Stimulated activated CD4-positive, alpha-beta T cell treated with anti-CD3 and anti-CD28 coated beads, Interleukin-1b, Interleukin-23, amount 100 ng/mL, for 1 hour (primary cell): ENCODE measurements at places on chromosomes 5 and 9.
A peak's percentile ranks its signal among the peaks of the same experiment; 100 is the strongest.

GRCh38 chr9:114027863-114028465, 50.1 kb downstream of the AMBP start:
- no peak for DNase-seq

DNA sequence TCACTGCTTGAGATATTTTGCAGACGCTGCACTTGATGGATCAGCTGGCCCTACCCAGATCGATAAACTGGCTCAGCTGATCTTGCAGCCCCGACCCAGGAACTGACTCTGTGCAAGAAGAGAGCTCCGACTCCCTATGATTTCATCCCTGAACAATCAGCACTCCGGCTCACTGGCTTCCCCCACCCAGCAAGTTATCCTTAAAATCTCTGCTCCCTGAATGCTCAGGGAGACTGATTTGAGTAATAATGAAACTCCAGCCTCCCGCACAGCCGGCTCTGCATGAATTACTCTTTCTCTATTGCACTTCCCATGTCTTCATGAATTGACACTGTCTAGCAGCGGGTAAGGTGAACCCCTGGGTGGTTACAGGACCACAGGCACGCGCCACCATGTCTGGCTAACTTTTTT, 16.9 kb upstream of the NANS start:
- no peak for DNase-seq

DNA sequence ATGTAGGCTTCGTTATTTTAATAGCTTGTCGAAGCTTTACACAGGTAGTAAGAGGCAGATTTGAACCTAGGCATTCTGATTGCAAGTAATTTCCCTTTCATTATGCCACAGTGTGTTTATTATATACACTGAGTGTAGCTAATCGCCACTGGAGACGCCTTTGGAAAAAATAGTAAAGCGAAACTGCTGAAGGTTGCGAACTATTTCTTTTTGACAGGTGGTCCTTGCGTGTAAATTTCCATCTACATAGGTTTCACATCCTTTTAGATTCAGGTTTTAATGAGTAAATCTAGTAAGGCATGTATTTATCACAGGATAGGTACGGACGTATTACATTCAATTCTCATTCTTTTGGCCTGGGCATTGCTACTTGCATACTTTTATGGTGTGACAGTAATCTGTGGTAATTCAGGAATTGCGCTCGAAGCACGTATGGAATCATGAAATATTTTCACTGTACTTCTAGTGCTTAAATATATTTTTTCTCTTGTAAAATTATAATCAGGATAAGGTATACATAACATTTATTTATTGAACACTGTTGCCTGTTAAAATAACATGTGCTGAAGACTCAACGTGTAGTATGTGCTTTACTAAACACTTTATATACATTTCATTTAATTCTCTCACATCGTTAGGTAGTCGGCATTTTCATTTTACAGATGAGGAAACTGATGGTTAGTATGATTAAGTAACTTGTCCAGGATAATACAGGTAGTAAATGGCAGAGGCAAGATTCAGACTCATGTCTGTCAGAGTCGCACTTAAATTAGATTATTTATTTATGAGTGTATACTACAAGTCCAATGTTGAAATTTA, 1.8 kb downstream of the MARCHF6 start:
- no peak for DNase-seq

DNA sequence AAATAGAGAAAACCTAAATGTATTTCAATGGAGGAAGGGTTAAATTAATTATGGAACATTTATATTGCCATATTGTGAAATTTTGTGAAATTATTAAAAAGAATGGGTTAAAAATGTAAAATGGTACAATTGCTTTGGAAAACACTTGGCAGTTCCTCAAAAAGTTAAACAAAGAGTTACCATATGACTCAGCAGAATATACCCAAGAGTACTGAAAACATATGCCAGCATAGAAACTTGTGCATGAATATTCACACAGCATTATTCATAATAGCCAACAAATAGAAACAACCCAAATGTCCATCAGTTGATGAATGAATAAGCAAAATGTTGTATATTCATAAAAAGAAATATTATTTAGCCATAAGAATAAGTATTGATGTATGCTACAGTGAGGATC, 181.0 kb upstream of the MAST4 start:
- no peak for DNase-seq

GRCh38 chr9:98591696-98592095, 117.0 kb downstream of the GABBR2 start:
- no peak for DNase-seq

DNA sequence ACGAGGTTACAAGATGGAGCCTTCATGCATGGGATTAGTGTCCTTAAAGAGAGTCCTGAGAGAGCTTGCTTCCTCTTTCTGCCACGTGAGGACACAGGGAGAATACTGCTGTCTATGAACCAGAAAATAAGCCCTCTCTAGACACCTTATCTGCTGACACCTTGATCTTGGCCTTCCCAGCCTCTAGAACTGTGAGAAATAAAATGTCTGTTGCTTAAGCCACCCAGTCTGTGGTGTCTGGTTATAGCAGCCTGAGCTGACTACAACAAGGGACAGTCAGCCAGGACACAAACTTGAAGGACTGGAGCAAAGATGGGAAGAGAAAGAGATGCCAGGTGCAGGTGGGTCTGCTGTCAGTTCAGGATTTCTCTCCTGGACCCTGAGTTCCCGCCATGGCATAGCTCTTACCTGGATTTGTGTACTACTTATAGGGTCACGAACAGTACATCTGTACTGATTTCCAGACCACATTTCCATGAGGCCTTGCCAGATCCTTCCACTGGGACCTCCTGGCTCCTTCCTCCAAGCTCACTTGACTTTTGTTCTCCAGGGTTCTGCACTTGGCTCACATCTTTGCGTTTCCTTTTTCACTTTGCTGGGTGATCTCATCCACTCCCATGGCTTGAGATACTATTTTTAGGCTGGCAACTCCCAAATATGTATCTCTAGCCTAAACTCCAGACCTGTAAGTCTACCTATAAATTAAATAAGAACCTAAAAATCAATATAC, 44.9 kb upstream of the LIFR start:
- no peak for DNase-seq

- DNase-seq = no peak
These were observed 200.8 kb upstream of the MEF2C start for GRCh38 chr5:89083791-89084190.

DNA sequence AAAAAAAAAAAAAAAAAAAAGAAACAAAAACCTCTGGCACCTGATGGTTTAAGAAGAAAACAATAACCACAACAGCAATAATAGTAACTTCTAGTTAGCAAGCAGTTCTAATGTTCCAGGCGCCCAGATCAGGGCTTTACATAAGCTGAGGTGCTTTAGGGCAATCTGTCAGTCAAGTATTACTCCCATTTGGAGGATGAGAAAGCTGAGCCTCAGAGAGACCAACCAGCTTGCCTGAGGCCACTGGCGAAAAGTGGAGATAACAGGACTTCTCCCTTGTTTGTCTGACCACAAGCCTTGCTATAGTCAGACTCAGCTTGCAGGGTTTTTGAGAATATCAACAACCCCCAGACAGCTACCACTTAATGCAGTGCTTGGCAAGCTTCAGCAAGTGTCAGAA, 83.5 kb upstream of the BOD1 start:
- DNase-seq = no peak

GRCh38 chr5:151014680-151015343, 5.6 kb upstream of the GPX3 start:
- DNase-seq = no peak

GRCh38 chr5:142849880-142850279, 79.7 kb downstream of the ARHGAP26 start:
- DNase-seq = no peak

DNA sequence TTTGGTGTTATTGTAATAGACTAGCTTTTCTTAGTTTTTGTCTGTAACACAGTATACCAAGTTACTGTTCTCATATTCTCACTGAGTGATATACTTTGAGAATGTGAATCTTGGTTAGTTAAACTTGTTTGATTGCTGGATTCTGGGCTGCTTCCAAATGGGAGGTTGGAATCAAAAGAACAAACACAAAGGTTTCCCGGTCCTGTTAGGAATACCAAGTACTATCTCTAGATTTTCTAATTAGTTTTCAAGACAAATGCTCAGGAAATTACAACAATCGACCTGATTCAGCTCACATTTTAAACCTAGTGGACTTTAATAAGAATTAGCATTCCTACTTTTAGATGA, 244.3 kb downstream of the CSNK1G3 start:
- DNase-seq = no peak

DNA sequence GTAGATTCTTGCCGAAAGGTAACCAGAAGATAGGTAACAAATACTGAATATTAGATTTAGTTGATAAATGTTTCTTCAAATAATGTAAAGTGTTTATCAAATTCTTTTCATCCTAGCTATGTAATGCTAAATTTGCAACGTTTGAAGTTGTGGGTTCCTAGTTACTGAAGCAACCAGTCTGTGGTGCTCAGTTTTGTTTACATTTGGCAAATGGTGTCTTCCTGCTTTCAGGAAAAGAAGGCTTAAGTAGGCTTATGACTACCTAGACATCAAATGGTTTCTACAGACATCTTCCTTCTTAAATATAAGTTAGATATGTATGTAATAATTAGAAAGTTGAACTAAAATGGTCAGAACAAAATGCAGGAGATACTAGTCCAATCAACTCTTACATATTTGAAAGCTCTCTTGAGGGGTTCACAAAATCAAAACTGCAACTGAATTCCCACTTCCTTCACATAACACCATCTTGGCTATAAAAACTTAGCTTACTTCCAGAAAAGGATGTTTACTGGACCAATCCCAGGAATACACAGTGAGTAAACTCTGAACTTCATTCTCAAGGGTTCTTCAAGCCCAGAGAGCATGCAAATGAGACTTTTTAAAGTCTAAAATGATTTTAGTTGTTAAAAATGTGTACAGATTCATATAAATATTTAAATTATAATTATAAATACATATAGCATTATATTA, 125.7 kb upstream of the ITGA1 start:
- DNase-seq = no peak

DNA sequence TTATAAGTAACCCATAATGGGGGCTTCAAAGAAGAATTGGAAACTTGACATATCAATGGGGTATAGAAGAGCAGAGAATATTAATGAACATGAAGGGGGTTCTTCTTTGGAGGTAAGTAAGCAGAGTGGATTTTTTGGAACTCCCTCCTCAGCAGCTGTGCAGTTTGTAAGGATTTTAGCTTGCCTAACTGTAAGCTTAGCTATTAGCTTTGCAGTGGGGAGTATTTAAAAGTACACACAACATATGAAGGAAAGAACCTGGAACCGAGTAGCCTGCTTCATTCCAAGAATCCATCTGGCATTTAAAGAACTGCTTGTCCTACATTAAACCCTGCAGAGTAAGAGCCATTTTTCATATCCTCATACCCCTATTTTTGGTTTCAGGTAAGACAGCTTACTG, 2.2 kb upstream of the PBX3 start:
- no peak for DNase-seq

DNA sequence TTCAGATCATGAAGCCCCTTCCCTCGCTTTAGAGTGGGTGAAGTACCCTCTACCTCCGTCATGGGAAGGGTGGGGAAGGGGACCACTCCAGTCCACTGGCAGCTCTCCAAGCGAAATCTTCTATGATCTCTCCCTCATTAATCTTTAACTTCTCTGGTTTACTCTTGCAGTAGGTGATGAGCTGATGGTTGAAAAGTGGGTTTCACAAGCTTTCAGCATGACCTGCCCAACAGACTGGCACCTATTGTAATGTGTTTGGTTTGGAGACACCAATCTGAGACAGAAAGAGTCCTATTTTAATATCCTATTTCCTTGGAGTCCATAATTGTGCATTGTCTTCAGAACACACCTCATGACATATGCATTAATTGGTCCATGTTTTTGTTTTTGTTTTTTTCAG, 70.8 kb upstream of the TGFBR1 start:
- no peak for DNase-seq

DNA sequence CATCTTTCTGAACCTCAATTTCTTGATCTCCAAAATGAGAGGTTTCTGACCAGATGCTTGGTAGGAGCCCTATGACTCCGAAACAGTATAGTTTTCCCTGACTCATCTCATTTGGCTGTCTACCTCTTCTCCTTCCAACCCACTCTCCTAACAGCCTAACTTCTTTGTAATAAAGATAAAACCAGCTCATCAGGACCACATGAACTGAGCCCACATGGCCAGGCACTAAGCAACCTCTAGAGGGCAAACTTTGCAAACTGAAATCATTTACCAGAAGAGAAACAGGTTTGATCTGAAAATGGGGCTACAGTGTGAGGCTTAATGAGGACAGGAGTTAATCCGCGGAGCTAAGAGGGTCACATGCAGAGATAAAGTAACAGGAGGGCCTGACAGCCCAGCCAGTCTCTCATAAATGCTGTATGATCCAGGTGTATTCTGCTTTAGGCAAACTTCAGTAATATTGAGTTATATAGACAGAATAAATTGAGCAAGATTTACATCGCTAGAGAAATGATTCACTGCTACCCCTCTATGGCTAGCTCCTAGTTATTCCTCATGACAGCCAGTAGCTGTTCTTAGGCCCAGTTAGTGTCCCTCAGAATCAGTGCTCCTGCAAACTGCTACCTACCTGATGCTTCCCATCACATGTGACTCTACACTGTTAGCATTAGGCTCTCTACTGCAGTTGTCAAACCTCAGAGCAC, 64.6 kb downstream of the ABCA1 start:
- peak; percentile 5 for DNase-seq
